ENCODE measurements at places on chromosomes 7 and 10.

GRCh38 chr10:21517134-21518031 lies 8.1 kb downstream of the SKIDA1 start:
- no peak for DNase-seq

DNA sequence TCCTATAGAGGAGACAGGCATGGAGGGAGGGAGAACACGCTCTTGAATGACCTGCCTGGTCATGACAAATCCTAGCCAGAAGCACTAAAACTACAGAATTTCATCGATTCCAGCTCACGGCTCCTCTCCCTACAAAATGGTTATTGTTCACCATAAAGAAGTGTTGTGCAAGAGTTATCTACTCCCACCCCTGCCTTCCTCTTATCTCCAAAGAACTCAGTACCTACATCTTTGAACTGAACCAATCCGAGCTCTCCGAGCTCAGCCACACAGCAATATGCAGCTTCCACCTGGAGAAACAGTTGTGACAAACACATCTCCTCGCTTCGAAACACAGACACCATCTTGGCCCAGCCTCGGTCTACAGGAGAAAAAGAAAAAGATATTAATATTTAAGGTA lies 26.9 kb upstream of the TMEM213 start:
- no peak for DNase-seq

DNA sequence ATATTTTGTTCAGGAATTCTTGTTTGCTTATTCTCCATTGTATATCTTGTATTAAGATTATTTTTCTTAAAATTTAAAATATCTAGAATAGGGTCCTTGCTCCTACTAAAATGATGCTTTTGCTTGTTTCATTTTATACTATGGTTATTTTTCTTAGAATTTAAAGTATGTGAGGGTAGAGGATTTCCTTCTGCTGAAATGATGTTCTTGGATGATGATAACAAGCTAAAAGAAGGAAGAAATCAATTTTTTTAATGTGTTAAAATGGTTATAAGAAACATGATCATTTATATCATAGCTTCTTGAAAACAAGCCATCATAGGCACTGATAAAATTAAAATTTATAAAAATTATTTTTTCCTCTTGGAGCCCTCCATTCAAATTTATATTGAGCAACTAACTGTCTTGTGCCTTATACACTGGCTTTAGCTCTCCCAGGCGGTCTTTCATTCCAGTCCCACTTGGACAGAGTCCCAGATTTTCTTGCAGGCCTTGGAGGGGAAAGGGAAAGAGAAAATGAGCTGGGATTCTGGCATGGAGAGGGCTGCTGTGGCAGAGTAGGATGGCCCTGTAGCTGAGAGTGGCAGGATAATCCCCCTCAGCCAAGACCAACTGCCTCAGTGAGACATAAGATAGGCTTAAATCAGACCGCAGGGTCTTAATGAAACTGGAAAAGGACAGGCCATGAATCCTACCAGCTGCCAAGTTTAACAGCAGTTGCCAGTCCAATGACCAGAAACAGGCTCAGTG lies 60.2 kb downstream of the DNAJB9 start:
- no peak for DNase-seq

DNA sequence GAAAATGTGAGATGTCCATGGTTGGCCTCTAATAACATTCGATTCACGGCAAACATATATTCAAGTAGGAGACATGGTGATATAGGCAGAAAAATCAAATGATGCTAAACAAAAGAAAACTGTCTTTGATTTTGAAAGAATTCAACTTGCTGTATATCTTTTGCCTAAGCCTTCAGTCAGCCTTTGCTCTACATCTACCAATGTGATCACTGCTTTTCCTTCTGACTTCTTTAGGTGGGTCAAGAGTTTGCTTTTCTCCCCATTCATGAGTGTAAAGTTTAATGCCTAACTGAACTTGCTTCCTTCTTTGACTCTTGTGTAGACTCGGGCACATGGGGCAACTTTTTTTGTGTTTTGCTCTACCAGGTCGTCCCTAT lies 417 bp upstream of the HIF1AN start:
- no peak for DNase-seq

Data from activated T-helper 1 cell treated with anti-CD3 and anti-CD28 coated beads, Interleukin-2, amount 50 U/mL, for 16 hours (primary cell).